ENCODE measurements at places on chromosomes 11 and 22. TPM values are rescaled to one million over a fixed set of nuclear protein-coding genes. Genes with fewer than 3 reads are reported as not detected.

The CASP4 gene
- total RNA-seq: not detected

The OR2AT4 gene
- not detected for total RNA-seq

The OR6T1 gene
- total RNA-seq: not detected

The CHADL gene
- total RNA-seq: 0.33 TPM

DNA sequence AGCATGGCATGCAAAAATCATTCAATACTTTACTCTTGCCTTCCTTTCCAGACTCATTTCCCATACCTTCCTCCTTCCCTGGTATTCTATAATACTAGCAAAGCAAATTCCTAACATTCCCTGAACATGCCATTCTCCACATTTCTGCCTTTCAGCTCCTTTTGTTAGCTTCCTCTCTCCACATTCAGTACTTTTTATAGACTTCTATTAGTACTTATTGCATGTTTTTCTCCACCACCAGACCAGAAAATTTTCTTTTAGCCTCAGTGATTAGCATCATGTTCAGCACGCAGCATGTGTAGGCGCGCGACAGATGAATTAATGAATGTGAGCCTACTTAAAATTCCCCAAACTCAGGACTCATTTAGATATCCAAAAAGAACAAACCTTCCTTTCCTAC lies 935.3 kb downstream of the DLG2 start:
- DNase-seq: peak; percentile 17

GRCh38 chr11:97247601-97248000 lies 857.8 kb downstream of the JRKL start:
- DNase-seq: no peak

DNA sequence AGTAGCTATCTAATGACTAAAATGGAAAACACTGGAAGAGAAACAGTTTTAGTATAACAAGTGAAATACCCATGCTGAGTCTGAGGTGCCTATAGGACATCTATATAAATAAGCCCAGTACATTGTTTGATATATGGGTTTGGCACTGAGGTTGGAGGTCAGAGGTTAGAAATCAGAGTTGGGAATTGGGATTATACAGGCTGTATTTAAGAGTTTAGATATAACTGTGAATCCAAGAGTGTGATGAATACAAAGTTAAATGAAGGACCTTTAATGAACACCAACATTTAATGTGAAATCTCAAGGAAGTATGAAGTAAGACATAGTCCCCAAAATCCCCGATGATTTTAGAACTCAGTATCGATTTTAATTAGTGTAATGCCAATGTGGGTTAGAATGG lies 3.1 kb upstream of the HBD start:
- no peak for DNase-seq

The CARNS1 gene
- total RNA-seq: 0.07 TPM

The LYVE1 gene
- 0.11 TPM for total RNA-seq

DNA sequence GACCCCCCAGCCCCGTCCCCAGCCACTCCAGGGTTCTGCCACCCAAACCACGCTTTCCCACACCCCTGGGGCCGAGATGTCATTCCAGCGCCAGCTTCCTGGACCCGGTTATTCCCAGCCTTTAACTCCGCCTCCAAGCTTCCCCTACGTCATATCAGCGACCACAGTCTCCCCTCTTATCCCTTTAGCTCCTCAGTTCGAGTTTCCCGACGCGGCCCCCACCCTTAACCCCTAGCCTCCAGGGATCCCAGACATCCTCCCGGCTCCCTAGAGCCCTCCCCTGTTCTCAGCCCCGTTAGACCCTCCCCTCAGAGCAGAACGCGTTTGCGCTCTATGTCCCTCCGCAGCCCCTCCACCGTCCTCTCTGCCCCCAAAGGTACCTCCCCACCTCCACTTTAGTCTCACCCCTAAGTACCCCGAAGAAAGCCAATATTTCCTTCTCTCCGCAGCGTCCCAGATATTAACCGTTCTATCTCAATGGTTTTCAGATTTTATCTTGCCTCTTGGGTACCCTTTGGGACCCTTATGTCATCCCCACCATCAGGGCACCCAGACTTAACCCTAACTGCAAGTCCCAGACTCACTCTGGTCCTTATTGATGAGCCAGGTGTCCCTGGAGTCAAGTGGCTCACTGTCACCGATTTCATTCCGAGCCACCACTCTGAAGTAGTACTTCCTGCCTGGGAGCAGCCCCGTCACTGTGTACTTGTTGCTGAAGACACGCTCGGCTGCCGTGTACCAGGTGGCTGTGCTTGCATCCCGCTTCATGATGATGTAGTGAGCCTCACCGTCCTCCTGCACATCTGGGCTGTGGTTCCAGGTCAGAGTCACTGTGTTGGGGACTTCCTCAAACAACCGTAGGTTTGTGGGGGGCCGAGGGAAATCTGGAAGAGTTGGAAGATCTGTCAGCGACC lies 8.0 kb downstream of the TMEM86A start:
- peak; percentile 84 for DNase-seq

The MS4A12 gene
- total RNA-seq: not detected

The PKP3 gene
- 3.6 TPM for total RNA-seq

DNA sequence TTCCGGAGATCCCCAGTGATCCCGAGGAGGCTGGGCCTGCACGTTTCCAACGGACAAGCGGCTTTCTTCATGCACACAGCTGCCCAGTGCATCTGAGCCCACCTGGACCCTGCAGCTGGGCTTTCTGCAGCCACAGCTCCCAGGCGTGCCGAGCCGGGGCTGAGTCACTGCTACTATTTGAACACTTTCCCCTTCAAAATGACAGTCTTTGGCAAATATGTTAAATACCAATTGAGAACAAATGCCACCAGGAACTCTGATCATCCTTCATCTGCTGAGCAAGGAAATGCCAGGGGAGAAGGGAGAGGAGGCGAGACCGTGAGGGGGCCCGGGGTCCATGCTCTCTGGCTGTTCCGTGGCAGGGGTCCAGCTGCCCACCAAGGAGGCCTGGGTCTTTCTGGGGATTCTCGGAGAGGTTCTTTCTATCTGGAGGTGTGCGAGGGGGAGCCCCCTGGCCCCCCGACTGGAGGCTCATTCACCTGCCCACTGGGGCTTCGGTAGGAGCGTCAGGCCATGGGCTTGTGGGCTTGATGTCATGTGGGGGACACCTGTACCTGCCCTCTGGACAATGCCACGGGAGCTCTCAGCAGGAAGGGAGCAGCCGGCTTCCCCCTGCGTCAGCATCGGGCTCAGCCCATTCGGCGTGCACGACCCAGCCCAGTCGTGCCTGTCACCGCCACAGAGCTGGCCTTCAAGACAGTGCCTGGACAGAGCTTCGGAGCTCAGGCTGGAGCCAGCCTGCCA lies 159.6 kb downstream of the CTTN start:
- DNase-seq: no peak

The TMEM121B gene
- total RNA-seq: 2.3 TPM

The LARGE2 gene
- 36.6 TPM for total RNA-seq

The NAALADL1 gene
- 1.4 TPM for total RNA-seq

- peak; percentile 71 for DNase-seq
Measured at GRCh38 chr22:39348909-39349505, 784 bp upstream of the SYNGR1 start.

DNA sequence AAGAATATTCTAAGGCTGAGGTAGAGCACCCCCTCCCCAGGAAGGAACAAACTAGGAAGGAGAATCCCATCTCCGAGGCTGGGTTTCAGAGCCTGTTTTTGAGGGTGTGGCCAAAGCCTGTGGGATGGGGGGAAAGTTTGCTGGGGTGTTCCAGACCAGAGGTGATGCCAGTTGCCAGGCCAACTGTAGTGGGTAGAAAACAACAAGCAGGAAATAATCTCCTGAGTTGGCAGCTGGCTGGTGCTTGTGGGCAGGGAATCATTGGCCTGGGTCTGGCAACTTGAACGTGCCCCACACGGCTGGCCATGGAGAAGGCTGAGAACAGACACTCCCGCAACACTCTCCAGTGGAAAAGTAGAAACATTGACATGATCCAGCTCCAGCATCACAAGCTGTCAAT lies 385.6 kb downstream of the ETS1 start:
- DNase-seq: no peak

DNA sequence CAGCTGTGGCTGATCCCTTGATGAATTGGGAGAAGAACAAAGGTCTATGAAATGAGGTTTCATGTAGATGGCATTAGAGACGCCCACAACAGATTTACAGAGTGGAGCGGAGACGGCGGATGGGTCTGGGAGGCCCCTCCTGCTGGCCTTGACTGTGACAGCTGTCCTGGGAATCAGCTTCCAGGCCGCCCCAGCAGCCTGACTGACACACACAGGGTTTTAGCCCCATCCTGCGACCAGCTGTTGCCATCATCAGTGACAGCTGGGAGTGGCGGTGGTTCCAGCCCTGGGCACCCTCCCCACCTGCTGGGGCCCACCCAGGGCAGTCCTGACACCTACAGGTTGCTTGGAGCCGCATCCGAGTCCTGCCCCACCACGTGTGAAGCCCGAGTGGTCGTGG lies 64.0 kb upstream of the PPP6R3 start:
- DNase-seq: peak; percentile 60

Measured in H7 (cell line).